ENCODE measurements at places on chromosomes 13 and 19. TPM values are rescaled to one million over a fixed set of nuclear protein-coding genes. Genes with fewer than 3 reads are reported as not detected.

Gene LGALS7B
- 2.4 TPM for total RNA-seq

Gene CPAMD8
- total RNA-seq = 14.1 TPM

Gene KLK2
- 0.69 TPM for total RNA-seq

Gene C2CD4C
- 12.5 TPM for total RNA-seq

Gene NPHS1
- 1.0 TPM for total RNA-seq

Gene FFAR3
- total RNA-seq = not detected

Gene IGFL2
- not detected for total RNA-seq

Gene PCSK4
- total RNA-seq = 15.1 TPM

Gene PSG2
- total RNA-seq = not detected

DNA sequence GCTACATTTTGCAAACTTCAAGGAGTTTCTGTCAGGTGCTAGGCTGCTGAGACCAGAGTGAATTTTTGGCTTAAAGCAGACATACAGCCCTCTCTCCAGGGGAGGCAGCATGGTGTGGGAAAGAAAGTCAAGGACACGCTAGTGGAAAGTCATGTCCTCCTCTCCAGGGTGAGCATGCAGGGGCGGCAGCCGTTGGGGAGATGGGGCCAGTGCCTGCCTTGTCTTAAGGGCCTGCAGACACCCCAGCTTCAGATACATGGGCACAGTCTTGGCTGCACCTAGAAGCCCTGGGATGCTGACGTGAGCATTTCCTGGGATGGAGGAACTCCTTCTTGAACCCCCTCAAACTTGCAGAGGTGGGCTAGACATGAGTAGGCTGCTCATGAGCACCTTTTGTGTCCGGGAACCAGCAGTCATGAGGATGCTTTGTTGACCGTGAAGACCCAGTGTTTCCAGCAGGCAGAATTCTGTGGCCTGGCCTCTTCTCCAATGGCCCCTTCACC, 43.3 kb upstream of the PEPD start:
- H3K27me3 ChIP-seq = no peaks in the 10 kb centered on the region
- peaks cover 24% of the 10 kb centered on the region for H3K4me1 ChIP-seq
- DNase-seq = peak; percentile 17

DNA sequence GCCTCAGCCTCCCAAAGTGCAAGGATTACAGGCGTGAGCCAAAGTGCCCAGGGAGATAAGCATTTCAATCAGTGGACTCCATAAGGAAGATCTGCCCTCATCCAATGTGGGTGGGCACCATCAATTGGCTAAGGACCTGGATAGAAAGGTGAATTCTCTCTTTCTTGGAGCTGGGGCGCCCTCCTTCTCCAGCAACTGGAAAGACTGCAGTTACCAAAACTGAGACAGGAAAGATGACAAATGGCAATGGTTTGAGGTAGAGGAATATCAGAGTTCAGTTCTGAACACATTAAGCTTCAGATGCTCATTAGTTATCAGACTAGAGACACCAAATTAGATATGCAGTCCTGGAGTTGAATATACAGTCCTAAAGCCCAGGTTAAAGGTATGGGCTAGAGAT, 10.5 kb upstream of the ELF1 start:
- H3K27me3 ChIP-seq = no peaks in the 10 kb centered on the region
- H3K4me3 ChIP-seq = no peak overlapping the region
- DNase-seq = peak; percentile 70
- H3K4me1 ChIP-seq = no peaks in the 10 kb centered on the region
- H3K27ac ChIP-seq = no peak overlapping the region

- peaks cover 50% of the 10 kb centered on the region for H3K27me3 ChIP-seq
- peak; percentile 98 for DNase-seq
- H3K4me1 ChIP-seq = peaks cover 6% of the 10 kb centered on the region
- H3K36me3 ChIP-seq = no peaks in the 10 kb centered on the region
- H3K27ac ChIP-seq = no peak overlapping the region
- peak overlapping the region; percentile 58 for H3K4me3 ChIP-seq
These were observed 372 bp downstream of the DNAAF3 start for GRCh38 chr19:55165952-55166529.

GRCh38 chr13:52432456-52432855, 18.0 kb downstream of the VPS36 start:
- H3K36me3 ChIP-seq = peaks cover 31% of the 10 kb centered on the region
- H3K27me3 ChIP-seq = no peaks in the 10 kb centered on the region
- no peaks in the 10 kb centered on the region for H3K4me1 ChIP-seq
- no peak overlapping the region for H3K27ac ChIP-seq

GRCh38 chr19:33241530-33242101, 16.0 kb upstream of the SLC7A10 start:
- H3K27me3 ChIP-seq = no peaks in the 10 kb centered on the region
- DNase-seq = peak; percentile 55
- peaks cover 6% of the 10 kb centered on the region for H3K36me3 ChIP-seq
- H3K4me1 ChIP-seq = no peaks in the 10 kb centered on the region

- no peak overlapping the region for H3K4me3 ChIP-seq
- no peaks in the 10 kb centered on the region for H3K36me3 ChIP-seq
- no peaks in the 10 kb centered on the region for H3K4me1 ChIP-seq
- no peak overlapping the region for H3K27ac ChIP-seq
These were observed 4.1 kb downstream of the AZU1 start for GRCh38 chr19:831407-832369.

DNA sequence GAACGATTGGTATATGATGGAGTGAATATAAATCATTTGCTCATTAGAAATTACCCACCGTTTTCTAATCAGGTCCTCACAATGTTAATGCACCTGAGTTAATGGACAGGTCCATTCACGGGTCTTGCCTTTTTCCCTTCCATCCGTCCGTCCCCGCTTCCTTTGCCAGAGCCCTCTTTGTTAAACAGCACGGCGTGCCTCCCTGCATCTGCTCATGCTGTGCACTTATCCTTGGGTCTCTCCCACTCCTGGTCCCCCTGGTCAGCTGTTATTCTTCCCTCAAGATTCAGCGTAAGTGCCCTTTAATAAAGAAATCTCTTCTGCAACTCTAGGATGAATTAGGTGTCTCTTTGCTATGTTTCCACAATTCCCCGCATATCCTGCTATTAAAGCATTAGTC, 324.5 kb downstream of the DNAJC15 start:
- no peaks in the 10 kb centered on the region for H3K27me3 ChIP-seq
- no peak overlapping the region for H3K27ac ChIP-seq
- no peaks in the 10 kb centered on the region for H3K36me3 ChIP-seq

- no peak overlapping the region for H3K4me3 ChIP-seq
- H3K4me1 ChIP-seq = peaks cover 38% of the 10 kb centered on the region
- H3K36me3 ChIP-seq = no peaks in the 10 kb centered on the region
- no peak for DNase-seq
These were observed 20.1 kb upstream of the DOCK9 start for GRCh38 chr13:98997738-98998641.

GRCh38 chr19:961866-962620, 22.1 kb upstream of the WDR18 start:
- H3K36me3 ChIP-seq = peaks cover 7% of the 10 kb centered on the region
- peaks cover 4% of the 10 kb centered on the region for H3K4me1 ChIP-seq
- peak overlapping the region; percentile 55 for H3K27ac ChIP-seq
- no peak for DNase-seq

DNA sequence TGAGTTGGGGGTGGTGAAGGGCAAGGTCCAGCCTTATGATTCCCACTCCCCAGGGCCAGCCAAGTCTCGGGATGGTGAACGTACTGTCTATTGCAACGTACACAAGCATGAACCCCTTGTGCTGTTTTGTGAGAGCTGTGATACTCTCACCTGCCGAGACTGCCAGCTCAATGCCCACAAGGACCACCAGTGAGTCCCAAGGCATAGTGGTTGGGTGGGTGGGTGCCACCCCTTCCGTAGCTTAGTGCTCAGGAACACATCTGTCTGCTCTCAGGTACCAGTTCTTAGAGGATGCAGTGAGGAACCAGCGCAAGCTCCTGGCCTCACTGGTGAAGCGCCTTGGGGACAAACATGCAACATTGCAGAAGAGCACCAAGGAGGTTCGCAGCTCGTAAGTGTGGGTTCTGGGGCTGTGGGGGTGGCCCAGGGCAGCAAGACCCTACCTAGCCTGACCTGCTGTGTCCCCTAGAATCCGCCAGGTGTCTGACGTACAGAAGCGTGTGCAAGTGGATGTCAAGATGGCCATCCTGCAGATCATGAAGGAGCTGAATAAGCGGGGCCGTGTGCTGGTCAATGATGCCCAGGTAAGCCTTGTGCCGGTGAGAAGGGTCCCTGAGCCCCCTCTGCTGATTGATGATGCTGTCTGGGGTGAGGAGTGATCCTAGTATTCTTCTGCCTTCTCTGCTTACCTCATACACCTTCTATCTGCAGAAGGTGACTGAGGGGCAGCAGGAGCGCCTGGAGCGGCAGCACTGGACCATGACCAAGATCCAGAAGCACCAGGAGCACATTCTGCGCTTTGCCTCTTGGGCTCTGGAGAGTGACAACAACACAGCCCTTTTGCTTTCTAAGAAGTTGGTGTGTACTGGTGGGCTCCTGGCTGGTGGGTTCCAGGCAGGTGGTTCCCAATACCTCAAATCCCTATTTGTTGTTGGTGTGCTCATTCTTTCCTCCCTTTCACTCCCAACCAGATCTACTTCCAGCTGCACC, 3.8 kb downstream of the TRIM28 start:
- H3K27me3 ChIP-seq = peaks cover 4% of the 10 kb centered on the region
- H3K36me3 ChIP-seq = peaks cover 51% of the 10 kb centered on the region
- H3K27ac ChIP-seq = 0 out of 2 replicates have a peak overlapping the region, but pooled peaks have one; percentile 69
- 0 out of 2 replicates have a peak overlapping the region, but pooled peaks have one; percentile 99 for H3K4me3 ChIP-seq
- peaks cover 8% of the 10 kb centered on the region for H3K4me1 ChIP-seq
- no peak for DNase-seq

DNA sequence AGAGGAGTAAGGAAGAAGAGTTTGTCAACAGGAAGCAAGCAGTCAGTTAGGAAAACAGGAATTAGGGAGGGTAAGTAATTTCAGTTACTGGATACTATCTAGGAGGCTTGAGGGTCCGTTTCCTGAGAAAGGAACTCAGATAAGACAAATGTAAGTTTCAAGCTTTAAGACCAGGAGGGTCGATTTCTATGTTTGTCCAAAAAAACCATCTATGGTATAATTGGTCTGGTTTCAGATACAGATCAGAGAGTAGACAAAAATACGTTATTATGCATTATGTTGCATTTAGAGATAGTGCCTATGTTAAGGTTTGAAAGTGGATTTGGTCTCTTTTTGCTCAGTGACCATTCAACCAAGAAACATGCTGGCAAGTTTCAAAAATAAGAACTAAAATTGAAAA, 789.6 kb upstream of the PCDH20 start:
- H3K4me3 ChIP-seq = no peak overlapping the region
- no peak overlapping the region for H3K27ac ChIP-seq
- no peaks in the 10 kb centered on the region for H3K36me3 ChIP-seq

All from GM23338 (cell line).